Fibroblast of skin of left biceps (primary cell): ENCODE measurements at places on chromosomes 7 and 10.

DNA sequence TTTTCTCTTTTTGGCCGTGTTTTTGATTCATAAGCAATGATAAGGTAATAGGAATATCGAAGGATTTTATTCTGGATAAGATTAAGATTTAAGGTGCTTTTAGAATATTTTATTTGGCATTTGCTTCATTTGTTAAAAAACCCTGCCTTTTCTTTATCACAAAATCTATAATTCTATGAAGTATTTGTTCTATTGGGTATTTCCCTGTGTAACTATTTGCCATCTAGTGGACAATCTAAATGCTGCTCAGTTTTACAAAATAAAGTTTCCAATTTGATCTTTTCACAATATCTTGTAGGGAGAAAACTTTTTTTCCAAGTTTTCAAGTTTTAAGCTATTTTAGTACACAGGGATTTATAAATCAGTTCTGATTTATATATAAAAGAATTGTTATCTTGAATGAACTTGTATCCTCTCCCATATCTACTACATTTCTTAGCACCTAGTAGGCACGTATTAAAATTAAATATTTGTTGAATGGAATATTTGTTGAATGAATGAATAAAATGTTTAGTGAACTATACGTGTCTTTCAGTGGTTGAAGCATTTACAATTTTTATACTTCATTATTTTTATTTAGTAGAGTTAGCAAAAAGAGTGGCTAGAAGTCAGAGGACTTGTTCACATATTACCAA is 26.5 kb downstream of the ANKRD7 start:
- no peak for DNase-seq

- DNase-seq: no peak
These were observed 203.9 kb upstream of the PCLO start for GRCh38 chr7:83366629-83367028.

DNA sequence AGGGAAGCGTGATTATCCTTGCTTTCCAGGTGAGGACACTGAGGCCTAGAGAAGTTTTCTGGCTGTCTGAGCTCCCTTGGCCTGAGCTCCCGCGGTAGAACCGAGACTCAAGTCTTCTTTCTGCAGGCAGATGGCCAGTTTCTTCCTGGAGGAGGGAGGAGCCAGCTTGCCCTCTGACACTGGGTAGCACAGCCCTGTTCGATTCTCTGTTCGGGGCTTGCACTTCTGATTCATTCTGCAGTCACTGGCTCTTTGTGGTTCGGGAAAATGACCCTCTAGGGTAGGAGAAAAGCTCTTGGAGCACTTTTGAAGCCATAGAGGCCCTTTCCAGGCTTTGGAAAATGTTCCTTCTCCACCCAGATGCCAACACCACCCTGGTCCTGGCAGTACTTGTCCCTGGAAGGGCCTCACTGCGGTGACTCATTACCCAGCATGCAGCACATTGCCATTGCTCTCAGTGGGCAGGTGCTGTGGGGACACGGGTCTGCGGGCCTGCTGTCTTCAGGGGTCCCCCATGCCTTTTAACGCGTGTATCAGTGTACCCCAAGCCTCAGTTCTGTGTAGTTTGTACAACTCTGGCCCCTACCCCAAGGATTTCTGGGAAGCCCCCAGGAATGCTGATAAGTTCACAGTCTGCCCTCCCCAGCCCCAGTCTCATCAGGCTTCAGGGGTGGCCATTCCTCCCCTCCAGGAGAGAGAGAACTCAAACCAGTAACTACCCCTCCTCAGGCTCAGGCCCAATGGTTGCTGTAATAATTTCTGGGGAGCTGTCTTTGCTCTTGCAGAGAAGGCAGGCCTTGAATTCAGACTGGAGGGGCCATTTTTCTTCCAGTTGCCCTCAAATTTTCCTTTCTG is 11.9 kb downstream of the CHST3 start:
- no peak for DNase-seq

DNA sequence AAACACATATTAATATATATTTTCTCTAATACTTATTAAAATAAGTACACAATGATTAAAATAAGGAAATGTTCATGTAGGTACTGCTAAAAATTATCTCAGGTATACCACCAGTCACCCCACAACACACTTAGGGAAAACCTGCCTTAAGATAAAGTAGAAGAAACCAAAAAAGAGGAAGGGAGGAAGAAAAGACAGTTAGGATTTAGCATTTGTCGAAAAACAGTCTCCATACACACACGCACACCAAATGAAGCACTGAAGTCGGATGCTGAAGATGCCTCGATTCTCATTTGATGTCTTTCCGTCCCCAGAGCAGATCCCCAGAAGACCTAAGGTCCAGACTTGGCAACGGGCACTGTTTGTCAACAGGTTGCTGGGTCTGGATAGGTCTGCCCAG is 30.0 kb upstream of the ARID5B start:
- DNase-seq: no peak

DNA sequence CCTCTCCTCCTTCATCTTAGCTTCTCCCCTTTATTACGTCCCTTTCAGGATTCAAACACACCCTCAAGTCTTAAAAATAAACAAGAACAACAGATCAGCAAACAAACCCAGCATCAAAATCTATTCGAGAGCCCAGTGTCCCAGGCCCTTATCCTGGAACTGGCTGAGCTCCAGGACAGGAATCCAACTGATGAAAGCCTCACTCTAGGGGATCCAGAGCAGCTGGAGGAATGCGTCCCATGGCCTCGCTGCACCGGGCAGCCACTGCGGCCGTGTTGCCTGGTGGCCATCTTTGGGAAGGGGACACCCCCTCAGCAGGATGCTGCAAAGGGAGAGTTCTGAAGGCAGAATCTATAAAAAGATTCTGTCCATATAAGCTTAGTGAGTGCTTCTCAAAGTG is 156.5 kb upstream of the BMPER start:
- no peak for DNase-seq

GRCh38 chr7:128349466-128349825 is 5.7 kb upstream of the RBM28 start:
- DNase-seq: no peak

- DNase-seq: no peak
These were observed 72.5 kb upstream of the FZD1 start for GRCh38 chr7:91191771-91192170.
